ENCODE measurements at places on chromosomes 4 and X.

- DNase-seq: no peak
These were observed 335.2 kb downstream of the PPP1R2C start for GRCh38 chrX:42442745-42443144.

DNA sequence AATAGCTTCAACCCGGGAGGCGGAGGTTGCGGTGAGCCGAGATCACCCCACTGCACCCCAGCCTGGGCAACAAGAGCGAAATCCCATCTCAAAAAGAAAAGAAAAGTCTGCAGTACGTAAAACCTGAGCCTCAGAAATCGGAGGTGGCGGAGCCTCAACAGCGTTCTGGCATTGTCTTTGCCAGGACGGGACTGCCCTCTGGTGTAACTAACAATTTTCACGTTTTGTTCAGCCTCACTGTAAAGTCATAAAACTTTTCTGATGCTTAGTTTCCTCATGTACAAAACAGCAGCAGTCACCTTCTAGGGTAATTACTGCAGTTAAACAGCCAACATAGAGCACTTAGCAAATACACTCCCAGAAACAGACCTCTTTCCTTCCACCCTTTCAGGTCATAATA, 121.7 kb downstream of the RBM47 start:
- DNase-seq: no peak

DNA sequence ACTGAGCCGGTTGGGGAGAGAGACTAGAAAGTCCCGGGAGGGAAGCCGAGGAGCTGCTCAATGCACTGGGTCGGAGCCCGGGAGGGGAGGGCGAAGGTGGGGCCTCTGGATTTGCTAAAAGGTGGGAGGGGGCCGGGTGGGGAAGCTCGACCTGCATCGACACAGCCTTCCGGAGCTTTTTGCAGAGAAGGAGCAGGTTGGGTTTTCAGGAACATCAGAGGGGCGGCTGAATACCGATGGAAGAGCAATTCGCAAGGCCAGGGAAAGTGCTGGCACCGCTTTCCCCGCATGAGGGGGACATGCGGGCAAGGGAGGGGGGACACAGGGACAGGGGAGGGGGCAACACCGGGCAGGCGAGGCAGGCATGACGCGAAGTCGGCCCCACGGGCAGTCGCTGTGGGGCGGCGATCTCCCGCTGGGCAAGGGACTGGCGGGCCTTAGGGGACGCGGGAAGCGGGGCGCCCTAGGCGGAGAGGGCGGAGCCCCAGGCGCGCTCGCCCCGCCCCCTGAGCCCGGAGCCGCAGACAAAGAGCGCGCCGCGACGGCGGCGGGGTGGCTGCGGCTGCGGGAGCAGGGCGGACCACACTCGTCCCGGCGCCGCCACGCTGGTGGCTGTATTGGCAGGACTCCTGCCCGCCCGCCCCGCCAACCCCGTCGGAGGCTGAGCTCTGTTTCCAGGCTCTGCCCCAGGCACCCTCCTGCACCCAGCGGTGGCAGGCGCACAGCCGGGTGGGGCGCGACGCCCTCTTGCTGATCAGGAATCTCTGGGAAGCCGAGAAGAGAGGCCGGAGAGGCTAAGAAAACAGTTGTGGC, 11.6 kb downstream of the PDZD4 start:
- DNase-seq: no peak

GRCh38 chr4:37812713-37813112, 13.8 kb upstream of the PGM2 start:
- DNase-seq: no peak

- DNase-seq: no peak
These were observed 1.2 kb downstream of the PRPS1 start for GRCh38 chrX:107629540-107629909.
